ENCODE measurements at places on chromosomes 5 and 9. TPM values are rescaled to one million over a fixed set of nuclear protein-coding genes. Genes with fewer than 3 reads are reported as not detected.

The TRIO gene
- 99.3 TPM for total RNA-seq

The IFNA2 gene
- not detected for total RNA-seq

The SLC25A2 gene
- not detected for total RNA-seq

The FAM53C gene
- 21.2 TPM for total RNA-seq

The SHOC1 gene
- total RNA-seq = not detected

The GARIN3 gene
- total RNA-seq = not detected

The PAEP gene
- total RNA-seq = not detected

The PRLR gene
- total RNA-seq = 0.39 TPM

The SLIT3 gene
- 17.4 TPM for total RNA-seq

The CD74 gene
- total RNA-seq = not detected
